ENCODE measurements at places on chromosomes 5 and 9. TPM values are rescaled to one million over a fixed set of nuclear protein-coding genes. Genes with fewer than 3 reads are reported as not detected.

The NME5 gene
- total RNA-seq = 3.4 TPM

The FGD3 gene
- 1.2 TPM for total RNA-seq

- H3K36me3 ChIP-seq = peaks cover 79% of the 10 kb centered on the region
- H3K27me3 ChIP-seq = no peaks in the 10 kb centered on the region
- no peak overlapping the region for H3K27ac ChIP-seq
- H3K4me1 ChIP-seq = no peaks in the 10 kb centered on the region
- no peak overlapping the region for H3K4me3 ChIP-seq
Observed at GRCh38 chr5:132890817-132891216, 17.3 kb downstream of the LEAP2 start.

DNA sequence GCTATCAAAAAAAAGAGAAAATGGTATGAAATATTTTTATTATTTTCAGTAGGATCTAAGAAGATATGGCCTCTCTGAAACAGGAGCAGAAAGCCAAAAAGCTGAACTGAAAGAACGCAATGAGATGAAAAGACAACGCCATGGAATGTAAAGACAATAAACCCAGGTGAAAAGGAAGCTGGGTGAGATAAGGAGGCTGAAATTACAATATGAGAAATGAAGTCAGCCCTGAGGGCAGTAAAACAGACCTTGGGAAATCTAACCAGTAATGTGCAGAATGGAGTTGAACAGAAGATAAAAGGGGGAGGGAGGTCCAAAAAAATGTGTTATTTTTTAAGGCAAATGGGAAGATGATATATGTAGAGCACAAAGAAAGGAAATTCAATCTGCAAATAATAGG, 265.3 kb downstream of the ENC1 start:
- DNase-seq = no peak
- H3K27ac ChIP-seq = no peak overlapping the region
- H3K4me3 ChIP-seq = no peak overlapping the region

- H3K27ac ChIP-seq = no peak overlapping the region
- no peak for DNase-seq
- H3K4me1 ChIP-seq = no peaks in the 10 kb centered on the region
- no peak overlapping the region for H3K4me3 ChIP-seq
- no peaks in the 10 kb centered on the region for H3K27me3 ChIP-seq
Observed at GRCh38 chr5:139079991-139080610, 118.1 kb downstream of the SIL1 start.

Data from heart left ventricle (tissue), 16 donors.